ENCODE measurements at places on chromosomes 2 and 18.

- DNase-seq, result no peak
These were observed 61.4 kb upstream of the OTOS start for GRCh38 chr2:240201866-240202265.

DNA sequence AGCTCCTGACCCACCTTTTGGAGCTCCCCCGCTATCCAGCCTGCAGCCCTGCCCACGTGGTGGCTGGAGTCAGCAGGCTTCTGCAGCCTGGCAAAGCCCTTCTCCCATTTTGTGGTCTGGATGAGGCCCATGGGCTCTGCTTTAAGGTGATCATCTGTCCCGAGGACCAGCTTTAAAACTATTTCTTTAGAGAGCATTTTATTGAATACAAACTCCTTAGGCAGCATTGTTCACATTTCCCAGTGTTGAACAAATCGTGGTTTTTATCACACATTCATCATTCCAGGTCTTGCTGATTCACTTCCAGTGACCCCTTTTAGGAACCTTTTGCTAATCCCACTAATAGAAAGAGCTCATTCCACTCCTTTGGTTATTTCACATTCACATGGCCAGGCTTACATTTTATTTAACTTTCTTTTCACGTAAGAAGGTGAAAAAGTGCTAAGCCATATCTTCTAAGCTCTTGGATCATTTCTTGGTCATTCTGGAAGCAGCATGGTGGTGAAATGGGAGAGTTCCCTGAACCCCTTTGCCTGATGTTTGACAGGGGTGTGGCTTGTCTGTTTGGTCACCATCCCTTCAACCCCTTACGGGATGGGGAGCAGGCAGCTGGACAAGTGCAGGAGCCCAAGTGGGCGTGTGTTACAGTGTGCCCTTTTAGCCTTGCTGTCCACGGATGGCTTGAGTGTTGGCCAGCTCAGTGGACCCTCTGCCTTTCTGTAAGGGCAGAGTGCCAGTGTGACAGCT is 80.4 kb upstream of the RAPGEF4 start:
- DNase-seq, result no peak

DNA sequence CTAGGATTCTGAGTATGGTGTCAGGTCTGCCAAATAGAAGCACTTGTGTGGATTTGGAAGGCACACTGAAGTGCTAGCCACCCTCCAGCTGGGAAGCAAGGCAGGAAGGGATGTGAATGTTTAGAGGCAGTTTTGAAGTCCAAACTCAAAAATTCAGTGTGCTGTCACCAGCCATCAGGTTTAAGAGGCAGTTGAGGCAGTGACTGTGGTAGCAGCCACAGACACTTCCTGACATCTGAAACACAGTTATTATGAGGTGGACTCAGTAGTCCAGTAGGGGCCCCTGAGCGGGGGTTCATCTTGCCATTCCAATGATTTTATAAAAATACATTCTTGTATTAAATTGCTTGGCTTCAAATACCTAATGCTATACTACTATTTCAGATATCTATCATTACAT is 13.4 kb upstream of the DOCK10 start:
- no peak for DNase-seq

- DNase-seq, result no peak
These were observed 13.7 kb upstream of the DAPL1 start for GRCh38 chr2:158781353-158781961.

All from activated CD4-positive, CD25-positive, alpha-beta regulatory T cell (primary cell).